ENCODE measurements at places on chromosomes 6 and 20.

DNA sequence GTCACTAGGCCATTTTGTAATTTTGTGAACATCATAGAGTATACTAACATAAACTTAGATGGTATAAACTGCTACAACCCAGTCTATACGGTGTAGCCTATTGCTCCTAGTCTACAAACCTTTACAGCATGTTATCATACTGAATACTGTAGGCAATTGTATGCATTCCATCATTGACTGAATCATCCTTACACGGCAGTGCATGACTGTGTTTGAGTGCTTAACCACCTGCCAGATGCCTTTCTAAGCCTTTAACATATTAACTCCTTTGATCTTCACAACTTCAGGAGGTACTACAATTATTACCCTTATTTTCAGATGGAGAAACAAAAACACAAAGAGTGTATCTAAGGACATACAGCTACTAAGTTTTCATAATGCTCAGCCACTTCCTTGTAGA, 14.0 kb downstream of the DPPA5 start:
- DNase-seq = no peak

DNA sequence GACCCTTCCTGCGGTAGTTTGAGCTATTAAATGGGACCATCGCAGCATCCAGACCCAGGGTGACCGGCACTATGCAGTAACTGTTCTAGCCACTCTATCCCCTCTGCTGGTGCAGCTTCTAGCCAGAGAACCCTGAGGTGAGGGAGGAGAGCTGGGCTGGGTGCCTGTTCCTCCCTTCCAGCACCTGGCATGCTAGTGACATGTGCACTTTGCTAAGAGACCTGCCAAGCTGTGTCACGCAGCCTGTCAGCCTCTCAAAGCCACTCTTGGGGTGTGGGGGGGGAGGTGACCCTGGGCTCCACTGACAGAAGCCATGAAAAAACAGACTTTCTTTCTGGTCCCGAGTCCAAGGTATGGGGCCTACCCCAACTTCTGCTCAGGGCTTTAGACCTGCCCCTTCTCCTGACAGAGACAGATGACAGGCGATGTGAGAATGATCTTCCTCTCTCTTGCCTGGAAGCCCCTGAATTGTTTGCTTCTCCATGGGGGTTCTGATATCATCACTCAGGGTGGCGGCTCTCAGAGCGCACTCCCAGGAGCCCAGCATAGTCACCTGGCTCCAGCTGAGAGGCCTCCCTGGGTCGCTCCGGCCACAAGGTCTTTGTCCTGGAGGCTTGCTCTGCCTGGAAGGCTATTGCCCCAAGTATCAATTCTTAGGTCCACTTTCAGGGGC, 47.2 kb upstream of the MLN start:
- DNase-seq = no peak

DNA sequence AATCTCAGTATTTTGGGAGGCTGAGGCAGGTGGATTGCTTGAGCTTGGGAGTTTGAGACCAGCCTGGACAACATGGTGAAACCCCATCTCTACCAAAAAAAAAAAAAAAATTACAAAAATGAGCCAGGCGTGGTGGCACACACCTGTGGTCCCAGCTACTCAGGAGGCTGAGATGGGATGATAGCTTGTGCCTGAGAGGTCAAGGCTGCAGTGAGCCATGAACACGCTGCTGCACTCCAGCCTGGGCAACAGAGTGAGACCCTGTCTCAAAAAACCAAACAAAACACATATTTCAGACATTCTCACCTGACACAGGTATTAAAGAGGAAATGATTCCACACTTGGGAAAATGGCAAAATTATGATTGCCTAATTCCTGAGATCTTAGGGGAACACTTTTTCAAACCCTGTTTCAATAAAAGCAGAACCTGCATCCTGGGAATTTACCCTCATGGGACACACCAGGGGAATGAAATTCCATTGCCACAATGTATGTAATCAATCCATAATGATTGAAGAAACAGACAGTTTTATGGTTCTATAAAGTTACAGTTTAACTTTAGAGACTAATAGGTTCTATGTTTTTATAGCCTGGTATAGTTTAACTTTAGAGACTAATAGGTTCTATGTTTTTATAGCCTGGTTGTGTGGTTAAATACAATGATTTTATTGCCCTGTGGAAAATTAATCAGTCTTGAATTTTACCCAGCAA, 29.6 kb upstream of the DNAAF9 start:
- DNase-seq = no peak

DNA sequence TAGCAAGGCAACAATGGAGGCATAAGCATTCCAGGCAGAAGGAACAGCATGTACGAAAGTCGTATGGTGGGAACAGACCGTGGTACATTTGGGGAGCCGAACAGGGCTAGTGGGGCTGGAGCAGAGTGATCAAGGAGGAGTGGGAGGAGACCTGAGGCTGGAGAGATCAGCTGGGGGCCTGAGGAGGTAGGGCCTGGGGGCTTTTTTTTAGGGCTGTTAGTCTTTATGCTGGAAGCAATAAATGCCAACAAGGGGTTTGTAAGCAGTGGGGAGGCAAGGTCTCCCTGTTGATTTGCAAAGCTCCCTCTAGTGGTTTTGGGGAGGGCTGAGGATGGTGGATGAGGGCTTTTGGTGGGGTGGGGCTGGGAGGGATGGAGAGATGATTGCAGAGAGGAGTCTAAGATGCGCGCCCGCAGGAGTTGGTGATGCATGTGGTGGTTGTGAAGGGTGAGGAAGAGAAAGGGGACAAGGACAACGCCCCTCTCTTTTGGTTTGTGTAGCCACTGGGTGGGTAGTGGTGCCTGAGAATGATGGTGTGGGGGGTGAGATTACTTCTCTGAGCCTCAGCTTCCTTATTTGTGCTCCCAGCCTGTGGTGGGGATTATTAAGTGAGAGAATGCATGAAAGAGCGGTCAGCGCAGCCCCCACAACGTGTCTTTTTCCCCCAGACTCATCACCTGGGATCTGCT, 74.1 kb upstream of the TOX2 start:
- DNase-seq = no peak

- no peak for DNase-seq
Observed at GRCh38 chr20:39516964-39517363, 554.8 kb downstream of the DHX35 start.

GRCh38 chr6:166977621-166978525, 21.3 kb upstream of the CEP43 start:
- no peak for DNase-seq

GRCh38 chr20:48556956-48557355, 270.8 kb downstream of the PREX1 start:
- no peak for DNase-seq

DNA sequence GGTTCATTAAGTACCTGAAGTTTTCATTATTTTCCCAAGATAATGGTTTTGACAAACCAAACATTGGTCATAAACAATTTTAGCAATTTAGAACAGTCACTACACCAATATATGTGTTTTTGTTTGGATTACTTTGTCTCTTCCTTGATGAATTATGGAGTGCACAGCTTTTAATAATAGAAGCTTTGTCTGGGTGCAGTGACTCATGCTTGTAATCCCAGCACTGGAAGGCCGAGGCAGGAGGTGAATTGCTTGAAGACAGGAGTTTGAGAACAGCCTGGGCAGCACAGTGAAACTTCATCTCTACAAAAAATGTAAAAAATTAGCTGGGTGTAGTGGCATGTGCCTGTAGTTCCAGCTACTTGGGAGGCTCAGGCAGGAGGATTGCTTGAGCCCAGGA, 89.4 kb upstream of the ANKEF1 start:
- DNase-seq = no peak

DNA sequence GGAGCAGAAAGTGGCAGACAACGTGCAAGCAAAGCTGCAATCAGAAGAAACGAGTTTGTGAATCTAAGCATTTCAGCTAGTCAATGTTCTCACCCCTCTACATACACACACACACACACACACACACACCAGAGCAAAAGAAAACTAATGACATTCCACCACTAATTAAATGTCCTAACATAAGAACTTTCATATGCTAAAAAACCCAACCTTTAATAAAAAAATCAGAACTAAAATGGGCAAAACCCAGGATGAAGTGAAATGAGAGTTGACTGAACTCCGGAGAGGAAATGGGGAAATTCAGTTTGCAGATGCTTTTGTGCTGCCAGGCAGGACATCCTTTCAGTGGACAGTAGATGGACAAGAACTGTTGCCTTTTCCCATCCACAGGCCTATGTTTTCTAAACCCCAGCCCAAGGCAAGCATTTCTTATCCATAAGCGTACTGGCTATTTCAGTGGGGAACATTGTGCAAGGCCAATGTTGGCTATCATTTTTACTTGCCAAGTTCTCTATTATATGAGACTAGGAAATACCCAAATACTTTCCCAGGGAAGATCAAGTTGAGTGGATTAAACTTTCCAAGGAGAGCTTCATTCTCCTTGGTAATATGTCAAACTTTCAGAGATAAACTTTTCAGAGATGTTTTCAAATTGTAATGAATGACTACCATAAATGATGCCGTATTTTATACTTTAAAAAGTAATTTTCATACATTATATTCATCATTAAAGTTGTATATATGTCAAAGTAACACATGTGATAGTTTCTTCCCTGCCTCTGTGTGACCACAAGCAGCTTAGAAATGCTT, 27.3 kb downstream of the RIN2 start:
- DNase-seq = no peak

GRCh38 chr6:154070657-154071056, 31.6 kb downstream of the OPRM1 start:
- DNase-seq = no peak

DNA sequence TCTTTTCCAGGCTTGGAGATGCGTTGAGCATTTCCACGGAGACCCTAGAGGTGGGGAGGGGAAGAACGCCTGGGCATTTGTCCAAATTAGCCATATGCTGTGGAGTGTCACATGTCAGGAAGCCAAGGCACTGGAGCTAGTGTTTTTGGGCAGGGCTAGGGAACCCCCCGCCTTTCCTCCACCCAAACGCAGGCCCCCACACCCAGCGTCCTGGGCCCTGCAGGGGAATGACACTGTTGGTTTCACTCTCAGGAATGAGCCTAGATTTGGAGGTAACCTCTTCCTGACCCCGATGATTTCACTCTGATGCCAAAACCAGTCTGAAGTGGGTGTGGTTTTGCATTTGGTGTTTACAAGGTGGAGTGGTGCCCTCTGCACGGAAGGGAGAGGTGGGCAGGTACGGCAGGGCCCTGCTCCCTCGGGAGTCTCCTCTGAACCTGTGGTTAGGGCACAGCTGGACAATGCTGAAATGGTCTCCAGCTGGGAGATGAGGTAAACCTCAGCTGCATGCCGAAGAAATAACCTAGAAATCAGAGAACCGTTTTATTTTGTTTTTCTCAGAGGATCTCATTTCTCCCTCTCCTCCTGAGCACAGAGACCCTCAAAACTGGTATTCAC, 29.5 kb downstream of the MTHFD1L start:
- DNase-seq = no peak

DNA sequence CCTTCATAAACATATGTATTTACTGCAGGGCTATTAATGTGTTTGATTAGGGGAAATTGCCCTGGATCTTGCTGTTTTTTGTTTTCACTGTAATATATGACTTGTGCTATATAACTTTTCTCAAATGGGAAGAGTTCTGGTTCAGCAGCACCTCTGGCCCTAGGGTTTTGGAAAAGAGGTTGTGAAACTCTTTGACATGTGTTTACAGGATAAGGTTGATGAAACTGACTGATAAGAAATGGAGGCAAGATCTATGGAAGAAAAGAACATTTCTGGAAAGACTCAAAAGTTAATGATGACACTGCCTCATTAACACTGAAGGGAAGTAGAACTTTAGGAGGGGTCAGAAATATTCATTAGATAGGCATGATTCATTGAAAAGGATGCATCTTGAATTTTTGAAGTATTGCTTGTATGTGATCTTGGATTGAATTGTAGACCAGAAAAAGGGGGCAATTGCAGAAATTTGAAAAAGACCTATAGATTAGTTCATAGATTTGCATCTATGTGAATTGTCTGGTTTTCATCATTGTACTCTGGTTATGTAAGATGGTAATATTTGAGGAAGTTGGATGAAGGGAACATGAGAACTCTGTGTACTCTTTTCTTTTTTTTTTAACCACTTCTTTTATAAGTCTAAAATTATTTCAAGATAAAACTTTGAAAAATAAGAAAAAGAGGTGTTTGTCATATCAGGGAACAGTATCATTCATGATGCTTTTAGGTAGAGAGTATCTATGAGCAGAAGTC, 54.0 kb downstream of the UTRN start:
- DNase-seq = no peak

- DNase-seq = no peak
Observed at GRCh38 chr6:36597775-36598174, 3.6 kb downstream of the SRSF3 start.

GRCh38 chr6:123616016-123616415, 20.7 kb downstream of the TRDN start:
- DNase-seq = no peak

GRCh38 chr6:9197726-9198125, 762.4 kb upstream of the SLC35B3 start:
- no peak for DNase-seq

DNA sequence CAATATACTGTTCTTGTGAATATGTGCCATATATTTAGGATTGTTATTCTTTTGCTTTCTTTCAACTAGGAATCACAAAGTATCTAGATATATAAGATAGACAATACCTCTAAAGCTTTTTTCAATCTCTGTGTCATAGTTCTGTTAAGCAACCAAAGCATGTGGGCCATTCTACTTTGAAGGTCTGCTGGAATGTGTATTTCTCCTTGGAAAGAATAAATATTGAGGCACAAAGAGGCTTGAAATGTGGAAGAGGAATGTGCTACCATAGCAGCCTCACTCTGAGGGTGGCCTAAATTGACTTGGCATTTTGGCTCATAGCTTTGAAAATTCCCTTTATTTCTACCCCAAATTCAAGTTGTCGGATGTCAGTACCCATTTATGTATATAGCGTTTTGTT, 488.5 kb upstream of the MAN1A1 start:
- DNase-seq = no peak

GRCh38 chr6:113120224-113120581, 736.9 kb upstream of the MARCKS start:
- DNase-seq = no peak

GRCh38 chr6:34260576-34261267, 11.9 kb upstream of the SMIM29 start:
- no peak for DNase-seq

DNA sequence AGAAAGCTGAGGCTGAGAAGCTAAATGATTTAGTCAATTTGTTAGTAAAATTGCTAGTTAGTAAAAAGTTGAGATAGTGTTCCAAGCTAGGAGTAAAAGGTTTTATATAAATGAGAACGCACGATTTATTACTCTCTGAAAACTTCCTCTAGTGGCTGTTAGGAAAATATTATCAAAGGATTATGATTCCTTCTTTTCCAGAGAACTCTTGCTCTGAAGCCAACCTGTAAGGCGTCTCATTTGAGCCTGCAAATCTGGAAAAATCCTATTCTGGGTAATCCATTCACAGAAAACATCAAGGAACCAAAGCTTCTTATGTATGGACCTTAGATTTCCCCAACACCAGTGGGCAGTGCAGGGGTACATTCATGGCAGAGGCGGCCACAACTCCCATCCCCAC, 252.7 kb downstream of the SOD2 start:
- DNase-seq = no peak
